MG63 (cell line): ENCODE measurements at places on chromosomes 6 and 20. TPM values are rescaled to one million over a fixed set of nuclear protein-coding genes. Genes with fewer than 3 reads are reported as not detected.

The TPBG gene
- total RNA-seq: 6.2 and 7.9 TPM in 2 replicates

The ADNP gene
- total RNA-seq: 11.6 and 13.8 TPM in 2 replicates

The SRSF12 gene
- 0.46 TPM in 1 of 2 replicates, not detected in the other for total RNA-seq

DNA sequence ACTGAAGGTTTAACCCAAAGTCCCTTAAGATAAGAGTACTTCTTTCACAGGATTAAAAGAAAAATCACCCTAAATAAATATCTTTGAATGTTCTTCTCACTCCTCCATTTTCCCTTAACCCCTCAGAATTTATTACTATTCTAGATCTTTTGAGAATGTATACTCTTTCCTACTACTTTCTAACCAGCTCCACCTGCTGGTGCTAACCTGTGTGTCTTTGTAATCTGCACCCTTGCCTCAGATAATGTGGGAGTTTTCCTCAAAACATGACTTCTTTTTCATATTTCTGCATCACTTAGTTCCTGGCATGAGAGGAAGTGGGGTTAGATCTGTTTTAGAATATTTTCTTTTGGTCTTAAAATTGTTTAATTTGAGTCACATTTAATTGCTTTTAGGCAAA is 394.2 kb downstream of the BMP2 start:
- no peak for DNase-seq

GRCh38 chr6:71298459-71298858 is 9.8 kb downstream of the OGFRL1 start:
- no peak for DNase-seq

The GSTA3 gene
- not detected in 2 replicates for total RNA-seq

DNA sequence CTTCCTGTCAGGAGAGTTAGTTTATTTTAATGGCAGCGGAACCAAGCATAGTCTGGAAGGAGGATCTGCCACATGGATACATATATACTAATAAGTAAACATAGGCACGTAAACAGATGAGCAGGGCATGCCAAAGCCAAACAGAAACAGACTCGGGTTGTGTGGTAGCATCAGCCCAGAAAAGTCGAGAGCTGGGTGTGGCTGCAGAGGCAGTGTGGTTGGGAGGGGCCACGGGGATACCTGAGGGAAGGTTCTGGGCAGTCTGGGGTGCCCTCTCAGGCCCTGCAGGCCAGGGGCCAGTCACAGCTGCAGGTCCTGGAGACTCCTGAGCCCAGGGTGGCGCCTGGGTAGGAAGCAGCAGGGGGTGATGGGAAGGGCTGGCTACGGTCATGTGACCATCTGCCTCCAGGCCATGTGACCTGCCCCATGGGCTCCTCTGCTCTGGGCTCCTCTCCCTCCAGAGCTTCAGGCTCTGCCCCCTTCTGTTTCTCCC is 42.8 kb upstream of the MRPS10 start:
- DNase-seq: no peak

GRCh38 chr20:11271319-11271718 is 597.5 kb upstream of the JAG1 start:
- no peak for DNase-seq

- no peak for DNase-seq
Measured at GRCh38 chr20:61230166-61230565, 21.9 kb upstream of the CDH4 start.

- DNase-seq: no peak
Measured at GRCh38 chr20:24837781-24838450, 111.2 kb upstream of the CST7 start.

- DNase-seq: no peak
Measured at GRCh38 chr6:131096786-131097185, 33.7 kb upstream of the EPB41L2 start.

The EDN1 gene
- total RNA-seq: 23.2 and 26.8 TPM in 2 replicates

DNA sequence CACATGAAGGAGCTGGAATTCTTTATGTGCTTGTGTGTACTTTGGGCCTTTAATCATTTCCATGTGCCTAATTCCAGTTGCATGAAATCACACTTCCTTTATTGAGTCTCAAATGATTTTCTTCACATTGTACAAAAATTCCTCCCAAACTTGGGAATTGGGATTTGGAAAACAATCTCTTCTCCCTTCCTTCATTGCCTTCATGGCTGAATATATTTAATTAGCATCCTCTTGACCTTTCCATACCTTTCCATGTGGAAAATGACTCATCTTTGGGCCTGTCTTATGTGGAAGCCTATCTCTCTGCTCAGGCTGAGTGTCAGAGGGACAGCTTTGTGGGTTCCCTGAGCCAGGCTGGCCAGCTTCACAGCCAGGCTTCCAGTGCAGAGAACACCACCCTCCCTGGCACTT is 33.0 kb upstream of the CDH4 start:
- no peak for DNase-seq

The GJA10 gene
- total RNA-seq: not detected in 2 replicates

DNA sequence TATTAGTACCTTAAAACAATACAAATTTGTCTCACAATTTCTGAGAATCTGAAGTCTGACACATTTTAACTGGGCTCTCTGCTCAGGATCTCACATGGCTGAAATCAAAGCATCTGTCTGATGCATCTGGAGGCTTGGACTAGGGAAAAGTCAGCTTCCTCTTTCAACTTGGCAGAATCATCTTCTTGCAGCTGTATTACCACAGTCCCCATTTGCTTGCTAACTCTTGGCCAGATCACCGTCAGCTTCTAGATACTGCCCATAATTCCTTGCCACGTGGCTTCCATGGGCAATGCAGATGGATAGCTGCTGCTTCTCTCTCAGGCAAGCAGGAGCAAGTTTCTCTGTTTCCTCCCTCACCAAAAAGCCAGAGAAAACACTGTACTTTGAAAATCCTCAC is 1106.4 kb upstream of the CITED2 start:
- peak; percentile 44 for DNase-seq

The MMS22L gene
- 8.2 and 12.9 TPM in 2 replicates for total RNA-seq
